ENCODE measurements at places on chromosomes 3 and 15.

DNA sequence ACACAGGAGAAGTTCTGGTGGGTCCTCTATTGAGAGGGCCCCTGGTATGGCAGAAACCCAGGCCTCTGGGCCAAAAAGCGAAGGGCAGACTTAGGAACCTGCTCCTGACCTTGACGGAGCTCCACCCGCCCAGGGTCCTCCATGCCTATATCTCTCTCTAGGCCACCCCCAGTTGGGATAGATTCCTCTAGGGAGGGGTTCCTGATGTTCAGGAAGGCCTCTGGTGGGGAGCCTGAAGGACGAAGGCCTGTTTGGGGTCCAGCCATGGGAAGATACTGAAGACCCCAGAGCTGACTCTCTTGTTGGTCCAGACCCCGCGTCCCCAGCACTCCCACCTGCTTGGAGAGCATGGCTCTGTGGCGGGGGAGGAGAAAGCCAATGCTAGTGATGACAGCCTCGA lies 104.2 kb downstream of the CORO2B start:
- DNase-seq = no peak

DNA sequence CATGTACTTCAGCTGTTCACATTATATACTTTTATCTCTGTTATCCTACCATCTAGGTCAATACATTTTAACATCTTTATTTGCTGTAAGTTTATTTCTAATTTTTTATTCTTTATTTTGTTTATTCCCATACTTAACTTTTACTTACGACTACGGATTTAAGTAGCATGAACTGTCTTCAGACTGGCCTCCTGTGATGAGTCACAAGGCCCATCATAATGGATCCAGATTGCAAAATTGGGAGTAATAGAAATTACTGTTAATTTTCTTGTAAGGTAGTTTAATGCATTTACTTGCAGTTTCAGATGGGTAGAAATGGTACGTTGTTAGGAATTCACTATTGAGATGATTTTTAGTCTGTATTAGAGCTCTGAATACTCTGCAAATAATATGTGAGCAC lies 45.9 kb downstream of the PPARG start:
- DNase-seq = no peak

- DNase-seq = no peak
Observed at GRCh38 chr3:156389449-156389950, 165.4 kb downstream of the SSR3 start.

DNA sequence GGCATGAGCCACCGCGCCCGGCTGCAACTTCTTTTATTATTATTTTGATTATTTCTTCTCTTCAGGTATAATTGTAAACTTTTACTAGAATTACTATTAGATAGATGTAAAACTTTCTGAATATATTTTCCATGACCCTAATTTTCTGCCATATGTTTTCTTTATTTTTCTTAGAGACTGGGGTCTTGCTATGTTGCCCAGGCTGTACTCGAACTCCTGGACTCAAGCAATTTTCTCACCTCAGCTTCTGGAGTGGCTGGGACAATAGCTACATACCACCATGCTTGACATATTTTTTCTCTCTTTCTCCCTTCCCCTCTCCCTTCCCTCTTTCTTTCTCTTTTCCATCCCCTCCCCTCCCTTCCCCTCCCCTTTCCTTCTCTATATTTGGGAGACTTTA lies 29.6 kb upstream of the CHST2 start:
- no peak for DNase-seq

DNA sequence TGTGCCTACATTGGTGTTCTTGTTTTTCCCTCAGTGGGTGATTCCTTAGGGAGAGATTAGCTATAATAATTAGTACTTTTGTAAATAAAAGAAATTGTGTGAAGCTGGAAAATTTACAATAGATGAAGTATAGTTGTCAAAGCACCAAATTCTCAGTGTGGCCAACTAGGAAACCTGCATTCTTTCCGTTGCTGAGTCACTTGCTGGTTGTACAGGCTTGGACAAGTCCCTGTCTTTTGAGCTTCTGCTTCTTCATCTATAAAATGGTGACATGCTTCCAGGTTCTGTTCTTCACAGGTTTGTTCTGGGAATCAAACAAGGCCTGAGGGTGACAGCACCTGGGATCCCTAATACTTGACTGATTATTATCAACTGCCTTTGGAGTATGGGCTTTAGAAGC lies 184.1 kb upstream of the HES1 start:
- DNase-seq = no peak

GRCh38 chr3:136146981-136147729 lies 49.0 kb downstream of the MSL2 start:
- no peak for DNase-seq

- no peak for DNase-seq
Observed at GRCh38 chr15:74184582-74185091, 11.1 kb downstream of the ISLR start.
